NCI-H1105 (cell line): ENCODE measurements at places on chromosomes 1 and 21.

- peak; percentile 53 for DNase-seq
Observed at GRCh38 chr1:165187031-165188009, 169.2 kb downstream of the LMX1A start.

- DNase-seq = no peak
Observed at GRCh38 chr1:197799271-197799670, 24.0 kb upstream of the DENND1B start.

DNA sequence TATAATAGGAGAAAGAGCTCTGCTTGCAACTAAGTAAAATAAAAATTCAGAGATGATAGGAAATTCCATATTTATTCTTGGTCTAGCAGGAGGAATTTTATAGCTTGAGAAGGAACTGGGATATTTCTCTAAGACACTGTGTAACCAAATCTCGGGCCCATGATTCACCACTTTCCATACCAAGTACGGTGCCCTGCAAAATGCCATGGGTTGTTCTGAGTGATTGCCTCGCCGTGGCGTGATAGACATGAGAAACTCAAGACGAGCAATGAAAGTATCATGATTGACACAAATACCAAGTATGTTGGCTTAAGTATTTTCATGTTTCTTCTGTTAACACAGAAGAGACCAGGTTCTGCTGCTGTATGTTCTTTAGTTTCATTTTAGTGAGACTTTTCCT, 167.2 kb downstream of the LMO4 start:
- no peak for DNase-seq

- DNase-seq = no peak
Observed at GRCh38 chr1:211711315-211711705, 35.9 kb upstream of the NEK2 start.

- no peak for DNase-seq
Observed at GRCh38 chr1:11448373-11449099, 30.4 kb upstream of the DISP3 start.

DNA sequence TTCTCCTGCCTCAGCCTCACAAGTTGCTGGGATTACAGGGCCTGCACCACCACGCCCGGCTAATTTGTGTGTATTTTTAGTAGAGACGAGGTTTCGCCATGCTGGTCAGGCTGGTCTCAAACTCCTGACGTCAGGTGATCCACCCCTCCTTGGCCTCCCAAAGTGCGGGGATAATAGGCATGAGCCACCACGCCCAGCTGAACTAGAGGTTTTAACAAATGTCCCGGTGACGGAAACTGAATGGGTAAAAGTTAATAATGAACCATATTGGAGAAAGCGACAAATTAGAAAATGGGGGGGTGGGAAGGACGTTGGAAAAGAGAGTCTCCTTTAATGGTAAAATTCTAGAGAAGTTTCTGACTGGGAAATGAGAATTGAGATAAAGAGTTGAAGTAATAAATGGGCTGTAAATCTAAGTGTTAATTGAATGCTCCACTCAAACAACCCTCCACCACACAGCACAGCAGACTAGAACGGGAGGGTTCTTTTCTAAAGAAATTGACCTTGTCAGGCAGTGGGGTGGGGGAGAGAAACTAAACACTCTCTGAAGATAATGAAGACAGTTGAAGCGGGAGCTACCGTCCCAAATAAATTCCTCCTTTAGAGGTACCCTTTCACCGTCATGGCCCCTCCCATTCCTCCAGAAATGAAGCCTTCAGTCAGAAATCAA, 46.9 kb upstream of the PUM1 start:
- DNase-seq = no peak

DNA sequence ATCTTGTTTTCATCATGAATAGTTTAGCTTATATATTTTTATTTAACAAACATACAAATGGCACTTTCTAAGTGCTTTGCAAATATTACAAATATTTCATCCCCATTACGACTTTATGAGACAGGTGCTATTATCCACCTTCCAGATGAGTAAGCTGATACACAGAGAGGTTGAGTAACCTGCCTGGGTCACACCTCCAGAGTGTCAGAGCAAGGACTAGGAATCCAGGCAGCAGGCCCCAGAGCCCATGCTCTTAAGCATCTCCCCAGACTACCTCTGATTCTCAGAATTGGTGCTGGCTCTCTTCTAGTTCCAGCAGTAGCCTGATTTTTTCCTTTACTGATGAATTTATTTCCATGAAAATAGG, 40.0 kb downstream of the EPHB2 start:
- DNase-seq = no peak

GRCh38 chr21:25872271-25872670, 137.5 kb downstream of the GABPA start:
- DNase-seq = no peak

GRCh38 chr1:198122693-198123092, 34.1 kb upstream of the NEK7 start:
- DNase-seq = no peak
